ENCODE measurements at places on chromosomes 3 and 15. TPM values are rescaled to one million over a fixed set of nuclear protein-coding genes. Genes with fewer than 3 reads are reported as not detected.

GRCh38 chr3:12869035-12869621, 27.8 kb upstream of the RPL32 start:
- no peak for DNase-seq

DNA sequence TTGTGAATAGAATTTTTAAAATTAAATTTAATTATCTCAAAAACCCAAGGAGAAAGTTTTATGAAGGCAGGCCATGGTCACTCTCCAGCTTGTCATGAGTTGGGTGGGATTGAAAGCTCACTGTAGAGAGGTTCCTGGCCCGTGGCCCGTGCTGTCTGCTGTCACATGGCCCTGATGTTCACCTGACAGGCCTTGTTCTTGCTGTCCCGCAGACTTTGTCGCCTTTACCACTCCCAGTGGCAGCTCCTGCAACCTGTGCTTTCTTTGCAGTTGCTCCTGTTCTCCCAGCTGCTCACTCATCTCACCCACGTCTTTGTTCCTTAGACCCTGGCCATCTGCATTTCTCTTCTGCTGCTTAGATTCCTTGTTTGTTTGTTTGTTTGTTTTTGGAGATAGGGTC, 35.6 kb downstream of the DHX30 start:
- DNase-seq, result no peak

Gene SLC9C1
- 0.22 TPM for polyA plus RNA-seq

Gene CCR3
- 0.35 TPM for polyA plus RNA-seq

DNA sequence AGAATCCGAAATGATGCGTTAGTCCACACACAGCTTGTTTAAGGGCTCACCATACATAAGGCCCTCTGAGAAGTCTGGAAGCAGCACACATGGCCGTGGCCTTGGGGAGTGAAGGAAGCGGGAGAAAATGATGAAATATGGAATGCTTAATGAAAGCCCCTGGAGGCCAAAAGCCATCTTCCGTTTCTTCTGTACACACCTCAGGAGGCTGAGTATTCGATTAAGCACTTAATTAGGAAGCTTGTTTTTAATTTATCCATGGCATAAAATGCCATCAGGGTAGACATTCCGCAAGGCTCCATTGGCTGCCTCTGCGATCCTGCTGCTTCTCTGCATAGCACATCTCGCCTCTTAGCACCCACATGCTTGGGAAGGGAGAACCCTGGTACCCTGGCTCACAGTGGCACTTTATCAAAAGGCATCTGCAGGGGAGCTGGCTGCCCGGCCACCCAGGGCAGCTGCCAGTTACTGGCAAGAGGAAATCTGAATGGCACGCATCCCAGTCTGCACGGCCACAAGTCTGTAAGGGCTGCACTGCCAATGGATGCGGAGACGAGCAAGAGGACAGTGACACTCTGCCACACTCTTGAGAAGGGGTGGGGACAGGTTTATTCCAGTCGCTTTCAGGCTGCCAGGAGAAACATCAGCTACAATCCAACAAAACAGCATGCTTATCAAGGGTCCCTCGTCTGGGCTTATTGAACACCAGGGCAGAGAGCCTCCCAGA, 356.2 kb downstream of the OCA2 start:
- DNase-seq, result no peak

Gene ATP2B2
- polyA plus RNA-seq, result not detected

- DNase-seq, result no peak
Measured at GRCh38 chr3:112894258-112894657, 47.6 kb upstream of the CD200R1L start.

GRCh38 chr3:188605231-188605630, 451.3 kb downstream of the LPP start:
- no peak for DNase-seq

DNA sequence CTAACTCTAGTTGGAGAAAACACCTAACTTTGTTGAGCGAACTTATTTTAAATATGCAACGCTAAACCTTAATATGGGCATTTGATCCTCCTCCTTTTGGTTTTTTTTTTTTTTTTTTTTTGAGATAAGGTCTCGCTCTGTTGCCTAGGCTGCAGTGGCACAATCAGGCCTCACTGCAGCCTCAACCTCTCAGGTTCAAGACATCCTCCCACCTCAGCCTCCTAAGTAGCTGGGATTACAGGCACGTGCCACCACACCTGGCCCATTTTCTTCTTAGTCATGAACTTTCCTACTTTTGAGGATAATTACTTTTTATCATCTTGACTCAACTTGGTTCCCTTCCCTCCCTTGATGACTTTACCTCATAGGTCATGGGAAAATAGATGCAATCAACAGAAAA, 3.9 kb downstream of the NUSAP1 start:
- DNase-seq, result no peak

Gene RTP1
- polyA plus RNA-seq, result not detected

DNA sequence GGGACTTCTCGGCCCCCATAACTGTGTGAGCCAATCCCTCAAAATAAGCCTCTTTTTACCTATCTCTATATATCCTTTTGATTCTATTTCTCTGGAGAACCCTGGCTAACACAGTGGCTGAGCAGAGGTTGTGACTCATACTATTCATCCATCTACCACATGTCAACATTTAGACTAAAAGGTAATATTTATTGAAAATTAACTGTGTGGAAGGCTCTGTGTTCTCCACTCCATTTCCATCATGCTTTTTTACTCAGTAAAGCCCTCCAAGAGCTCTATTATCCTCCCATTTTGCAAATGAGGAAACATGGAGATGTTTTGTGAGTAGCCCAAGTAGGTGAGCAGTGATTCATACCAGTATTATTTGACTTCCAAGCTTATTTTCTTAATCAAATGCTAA, 217.9 kb upstream of the DCBLD2 start:
- no peak for DNase-seq

GRCh38 chr15:40969363-40969762, 16.1 kb downstream of the CHAC1 start:
- DNase-seq, result no peak

Gene TIMP4
- polyA plus RNA-seq, result 0.33 TPM

DNA sequence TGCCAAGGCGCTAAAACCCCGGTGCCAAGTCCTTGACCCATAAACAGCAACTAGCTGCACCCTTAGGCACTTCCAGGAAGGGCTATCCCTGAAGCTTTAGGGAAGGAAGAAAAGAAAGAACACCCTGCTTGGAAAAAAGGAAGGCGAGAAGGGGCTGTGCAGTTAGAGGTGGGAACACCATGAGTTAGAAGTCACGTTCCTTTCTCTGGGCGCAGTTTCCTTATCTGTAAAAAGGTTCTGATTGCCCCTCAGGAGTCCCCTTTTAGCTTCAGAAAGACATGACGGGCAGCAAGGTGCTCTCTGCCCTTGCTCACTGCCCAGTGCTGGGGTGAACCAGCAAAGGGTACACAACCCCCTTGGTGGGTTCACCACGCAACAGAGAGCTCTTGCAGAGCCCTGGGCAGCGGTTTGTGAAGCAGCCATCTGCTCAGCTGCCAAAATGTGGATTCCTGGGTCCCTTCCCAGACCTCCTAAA, 798 bp downstream of the GCHFR start:
- no peak for DNase-seq

DNA sequence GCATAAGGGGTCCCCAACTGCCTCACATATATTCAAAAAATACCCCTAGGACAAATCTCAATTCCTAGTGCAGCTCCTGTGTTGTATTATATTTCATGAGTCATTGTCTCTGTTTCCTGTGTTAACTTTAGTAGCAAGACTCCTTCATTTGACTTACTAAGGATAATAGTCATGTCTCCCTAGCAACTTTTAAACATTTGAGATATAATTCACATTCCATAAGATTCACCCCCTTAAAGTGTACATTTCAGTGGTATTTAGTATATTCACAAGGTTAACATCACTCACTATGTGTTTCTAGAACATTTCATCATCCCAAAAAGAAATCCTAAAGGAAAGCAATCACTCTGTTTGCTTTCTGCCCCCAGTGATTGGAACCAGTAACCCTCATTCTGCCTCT, 121.3 kb upstream of the WNT7A start:
- DNase-seq, result no peak

Gene SLITRK3
- polyA plus RNA-seq, result 0.10 TPM

DNA sequence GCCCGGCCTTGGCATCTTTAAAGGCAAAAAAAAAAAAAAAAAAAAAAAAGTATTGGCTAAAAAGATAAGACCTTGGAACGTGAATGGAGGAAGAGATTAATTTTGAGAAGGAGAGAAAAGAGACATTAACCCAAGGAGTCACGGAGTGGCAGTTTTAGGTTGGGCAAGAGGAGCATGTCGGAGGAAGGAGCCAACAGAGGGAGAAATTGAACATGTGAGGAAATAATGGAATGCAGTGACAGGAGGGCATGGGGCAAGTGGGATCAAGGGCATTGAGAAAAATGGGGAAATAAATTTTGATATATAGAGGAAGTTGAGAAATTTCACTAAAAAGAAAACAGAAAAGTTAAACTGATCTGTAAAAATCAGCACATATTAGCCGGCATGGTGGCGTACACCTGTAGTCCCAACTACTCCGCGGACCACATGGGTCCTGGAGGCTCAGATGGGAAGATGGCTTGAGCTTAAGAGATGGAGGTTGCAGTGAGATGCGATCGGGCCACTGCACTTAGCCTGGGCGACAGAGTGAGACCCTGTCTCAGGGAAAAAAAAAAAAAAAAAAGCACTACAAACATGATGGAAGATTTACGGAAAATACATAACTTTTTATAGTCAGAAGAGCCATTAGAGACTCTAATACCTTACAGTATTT, 1.2 kb downstream of the HAUS2 start:
- DNase-seq, result no peak
